Activated gamma-delta T cell treated with Interleukin-2 at 50 U/mL for 16 hours (primary cell): ENCODE measurements at places on chromosomes 7 and 10.

- DNase-seq = no peak
Observed at GRCh38 chr7:112481833-112482670, 1.3 kb downstream of the LSMEM1 start.

DNA sequence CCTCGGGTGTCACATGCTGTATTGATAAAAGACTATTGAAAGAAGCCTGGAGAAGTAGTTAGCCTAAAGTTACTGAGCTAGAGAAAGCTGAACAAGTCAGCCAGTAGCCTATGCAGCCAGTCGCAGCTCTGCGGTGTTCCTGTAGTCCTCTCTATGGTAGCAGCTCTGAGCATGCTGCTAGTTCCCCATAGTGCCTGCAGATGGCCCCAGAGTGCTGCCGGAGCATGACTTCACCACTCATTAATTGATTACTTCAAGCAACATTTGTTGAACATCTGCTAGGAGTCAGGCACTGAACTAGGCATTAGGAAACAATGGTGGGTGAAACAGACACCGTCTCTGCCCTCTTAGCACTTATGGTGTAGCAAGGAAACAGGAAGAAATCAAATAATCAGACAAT lies 422.7 kb downstream of the SORCS3 start:
- DNase-seq = no peak

DNA sequence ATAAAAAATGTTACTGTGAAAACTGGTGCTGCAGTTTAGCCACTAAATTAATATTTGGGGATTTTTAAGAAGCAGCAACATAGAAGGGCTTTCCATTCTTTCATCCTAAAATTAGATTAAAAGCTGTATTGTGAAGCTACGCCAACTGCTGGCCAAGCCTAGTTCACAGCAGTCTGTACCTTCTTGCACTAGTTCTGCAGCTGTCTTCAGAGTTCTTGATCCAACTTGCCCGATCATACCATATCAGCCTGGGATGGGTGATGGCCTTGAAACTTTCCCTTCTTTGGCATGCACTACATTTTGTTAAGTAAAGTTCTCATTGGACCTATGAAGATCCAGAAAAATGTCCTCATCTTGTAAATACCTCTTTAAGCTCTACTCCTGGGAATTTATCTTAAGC lies 20.3 kb upstream of the PANK1 start:
- DNase-seq = no peak

- DNase-seq = no peak
Observed at GRCh38 chr10:118965096-118965495, 64.4 kb upstream of the NANOS1 start.

- no peak for DNase-seq
Observed at GRCh38 chr10:88616250-88616977, 29.9 kb downstream of the LIPJ start.

GRCh38 chr10:131446171-131446570 lies 134.7 kb upstream of the TCERG1L start:
- DNase-seq = no peak
